ENCODE measurements at places on chromosomes 6 and 20. TPM values are rescaled to one million over a fixed set of nuclear protein-coding genes. Genes with fewer than 3 reads are reported as not detected.

REM1 gene
- not detected for total RNA-seq

RNF39 gene
- total RNA-seq = not detected

PI3 gene
- not detected for total RNA-seq

SPATA2 gene
- 8.0 TPM for total RNA-seq

BHLHE23 gene
- total RNA-seq = not detected

SLC26A8 gene
- total RNA-seq = not detected

PGC gene
- not detected for total RNA-seq

HECA gene
- total RNA-seq = 159 TPM

- peaks cover 2% of the 10 kb centered on the region for H3K27me3 ChIP-seq
- H3K4me3 ChIP-seq = no peak overlapping the region
- H3K36me3 ChIP-seq = no peaks in the 10 kb centered on the region
- no peak overlapping the region for H3K27ac ChIP-seq
- H3K4me1 ChIP-seq = peaks cover 12% of the 10 kb centered on the region
Measured at GRCh38 chr6:15025446-15025845, 220.4 kb upstream of the JARID2 start.

DNA sequence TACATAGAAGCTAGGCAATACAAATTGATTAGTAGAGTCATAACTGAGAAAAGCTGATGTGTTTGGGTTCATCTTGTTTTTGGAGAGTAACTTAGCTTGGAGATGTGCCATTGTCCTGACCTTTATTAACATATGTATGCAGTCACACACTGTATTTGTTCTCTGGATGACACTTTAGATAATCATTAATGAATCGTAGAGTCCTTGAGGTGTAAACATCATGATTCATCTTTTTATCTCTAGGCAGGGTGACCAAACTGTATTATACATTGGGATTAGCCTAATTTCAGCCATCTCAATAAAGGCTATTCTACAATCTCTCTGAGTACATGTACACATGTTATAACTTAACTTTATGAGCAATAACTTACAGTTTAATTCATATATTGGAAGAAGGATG, 3.6 kb upstream of the MTCL3 start:
- no peak overlapping the region for H3K4me3 ChIP-seq
- H3K27me3 ChIP-seq = peaks cover 56% of the 10 kb centered on the region
- no peak overlapping the region for H3K27ac ChIP-seq

DNA sequence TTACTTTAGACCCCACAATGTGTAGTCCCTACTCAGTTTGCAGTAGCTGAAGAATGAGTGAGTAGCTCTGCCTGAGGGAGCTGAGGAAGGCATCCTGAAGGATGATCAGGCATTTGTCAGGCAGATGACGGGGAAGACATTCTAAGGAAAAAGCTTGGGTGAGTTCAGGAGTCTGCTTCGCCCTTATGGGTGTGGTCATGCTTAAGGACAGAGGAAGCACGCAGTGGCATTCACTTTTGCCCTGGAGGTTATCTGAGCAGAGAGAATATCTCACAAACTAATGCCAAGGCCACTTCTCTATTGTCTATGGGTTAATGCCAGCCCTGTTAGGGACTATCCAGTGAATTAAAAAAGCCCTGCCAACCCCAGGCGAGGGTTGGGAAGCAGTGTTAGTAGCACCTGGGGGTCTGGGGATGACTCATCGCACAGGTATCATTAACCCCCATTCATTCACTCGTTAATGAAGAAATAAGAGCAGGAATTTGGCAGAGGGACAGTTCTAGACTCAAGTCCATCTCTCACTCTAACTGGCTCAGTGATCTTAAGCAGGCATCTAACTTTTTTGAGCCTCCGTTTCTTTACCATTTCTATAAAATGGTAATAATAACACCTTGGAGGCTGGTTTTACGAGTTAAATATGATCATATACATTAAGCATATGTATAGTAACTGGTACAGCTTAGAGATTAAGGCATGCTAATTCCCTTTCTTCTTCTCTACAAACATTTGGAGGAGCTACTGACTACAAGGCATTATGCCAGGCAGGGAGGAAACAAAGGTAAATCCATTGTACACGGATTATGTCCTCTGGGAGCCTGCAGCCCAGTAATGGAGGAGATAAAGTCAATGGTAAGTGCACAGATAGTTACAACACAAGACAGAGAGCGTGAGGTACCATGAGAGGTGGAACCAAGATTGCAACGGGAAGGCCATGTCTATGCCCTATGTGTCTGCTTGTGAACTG, 93.2 kb upstream of the AKIRIN2 start:
- peaks cover 2% of the 10 kb centered on the region for H3K27me3 ChIP-seq
- DNase-seq = no peak
- no peak overlapping the region for H3K4me3 ChIP-seq
- H3K4me1 ChIP-seq = no peaks in the 10 kb centered on the region
- no peak overlapping the region for H3K27ac ChIP-seq

- no peak for DNase-seq
- H3K27ac ChIP-seq = no peak overlapping the region
Measured at GRCh38 chr6:89475634-89476033, 42.7 kb downstream of the ANKRD6 start.

- H3K4me3 ChIP-seq = no peak overlapping the region
- H3K36me3 ChIP-seq = no peaks in the 10 kb centered on the region
- DNase-seq = no peak
- no peak overlapping the region for H3K27ac ChIP-seq
- peaks cover 31% of the 10 kb centered on the region for H3K4me1 ChIP-seq
Measured at GRCh38 chr6:109513571-109514071, 30.6 kb upstream of the ZBTB24 start.

GRCh38 chr6:680251-680650, 12.7 kb downstream of the EXOC2 start:
- H3K4me3 ChIP-seq = no peak overlapping the region
- peaks cover 7% of the 10 kb centered on the region for H3K36me3 ChIP-seq
- peaks cover 49% of the 10 kb centered on the region for H3K4me1 ChIP-seq
- DNase-seq = no peak

- no peaks in the 10 kb centered on the region for H3K27me3 ChIP-seq
- peaks cover 27% of the 10 kb centered on the region for H3K4me1 ChIP-seq
- no peaks in the 10 kb centered on the region for H3K36me3 ChIP-seq
- H3K4me3 ChIP-seq = peak overlapping the region; percentile 69
- peak overlapping the region; percentile 93 for H3K27ac ChIP-seq
Measured at GRCh38 chr6:36505744-36506534, 41.3 kb downstream of the STK38 start.

- no peak overlapping the region for H3K4me3 ChIP-seq
- no peaks in the 10 kb centered on the region for H3K27me3 ChIP-seq
- peaks cover 26% of the 10 kb centered on the region for H3K36me3 ChIP-seq
- H3K4me1 ChIP-seq = peaks cover 17% of the 10 kb centered on the region
Measured at GRCh38 chr20:45402946-45403345, 5.1 kb upstream of the DBNDD2 start.

DNA sequence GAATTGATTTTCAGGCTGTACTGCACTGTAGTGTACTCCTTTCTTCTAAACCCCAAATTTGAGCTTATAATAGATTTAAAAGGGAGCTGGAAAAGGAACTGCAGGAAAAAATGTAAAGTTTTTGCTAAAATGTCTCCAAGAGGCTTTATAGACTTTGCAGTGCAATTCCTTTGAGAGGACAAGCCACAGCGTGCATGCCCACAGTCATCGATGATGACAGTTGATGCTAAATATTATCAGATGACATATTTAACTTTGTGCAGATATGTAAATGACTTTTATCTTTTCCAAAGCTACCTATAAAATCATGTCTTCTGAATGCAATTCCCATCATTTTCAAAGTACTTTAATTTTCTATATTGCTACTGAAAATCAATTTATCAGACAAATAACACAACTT, 24.3 kb upstream of the HDGFL1 start:
- no peak overlapping the region for H3K4me3 ChIP-seq
- no peak overlapping the region for H3K27ac ChIP-seq
- H3K27me3 ChIP-seq = no peaks in the 10 kb centered on the region
- DNase-seq = no peak
- no peaks in the 10 kb centered on the region for H3K36me3 ChIP-seq
- H3K4me1 ChIP-seq = no peaks in the 10 kb centered on the region

- no peak overlapping the region for H3K27ac ChIP-seq
- H3K4me1 ChIP-seq = no peaks in the 10 kb centered on the region
- DNase-seq = no peak
- no peaks in the 10 kb centered on the region for H3K27me3 ChIP-seq
- no peaks in the 10 kb centered on the region for H3K36me3 ChIP-seq
Measured at GRCh38 chr6:104253236-104253635, 606.5 kb downstream of the HACE1 start.

DNA sequence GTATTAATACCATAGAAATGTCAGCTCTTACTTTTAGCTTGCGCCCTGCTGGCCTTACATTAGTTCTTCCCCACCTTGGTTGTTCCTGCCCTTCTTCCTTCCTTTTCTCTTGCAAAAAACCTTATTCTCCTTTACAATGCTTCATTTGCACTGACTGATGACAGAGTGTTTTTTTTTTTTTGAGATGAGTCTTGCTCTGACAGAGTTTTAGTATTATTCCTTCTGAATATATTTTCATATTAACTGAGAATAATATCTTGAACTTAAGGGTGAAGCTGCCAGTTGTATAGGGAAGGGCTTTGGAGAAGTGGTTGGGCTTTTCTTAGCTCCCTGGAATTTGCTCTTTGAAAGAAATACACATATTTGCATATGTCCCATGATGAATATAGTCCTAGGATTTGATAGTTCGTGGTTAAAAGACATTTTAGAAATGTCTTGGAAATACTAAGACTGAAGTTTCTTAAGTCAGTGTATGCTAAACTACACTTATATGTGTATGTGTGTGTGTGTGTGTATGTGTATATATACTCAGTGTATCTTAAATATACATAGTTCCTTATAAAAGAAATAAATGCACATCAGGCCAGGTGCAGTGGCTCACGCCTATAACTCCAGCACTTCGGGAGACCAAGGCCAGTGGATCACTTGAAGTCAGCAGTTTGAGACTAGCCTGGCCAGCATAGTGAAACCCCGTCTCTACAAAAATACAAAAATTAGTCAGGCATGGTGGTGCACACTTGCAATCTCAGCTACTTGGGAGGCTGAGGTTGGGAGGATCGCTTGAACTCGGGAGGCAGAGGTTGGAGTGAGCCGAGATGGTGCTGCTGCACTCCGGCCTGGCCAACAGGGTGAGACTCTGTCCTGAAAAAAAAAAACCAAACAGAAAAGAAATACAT, 216.1 kb upstream of the MYLIP start:
- no peaks in the 10 kb centered on the region for H3K27me3 ChIP-seq
- no peaks in the 10 kb centered on the region for H3K36me3 ChIP-seq
- H3K4me3 ChIP-seq = no peak overlapping the region

DNA sequence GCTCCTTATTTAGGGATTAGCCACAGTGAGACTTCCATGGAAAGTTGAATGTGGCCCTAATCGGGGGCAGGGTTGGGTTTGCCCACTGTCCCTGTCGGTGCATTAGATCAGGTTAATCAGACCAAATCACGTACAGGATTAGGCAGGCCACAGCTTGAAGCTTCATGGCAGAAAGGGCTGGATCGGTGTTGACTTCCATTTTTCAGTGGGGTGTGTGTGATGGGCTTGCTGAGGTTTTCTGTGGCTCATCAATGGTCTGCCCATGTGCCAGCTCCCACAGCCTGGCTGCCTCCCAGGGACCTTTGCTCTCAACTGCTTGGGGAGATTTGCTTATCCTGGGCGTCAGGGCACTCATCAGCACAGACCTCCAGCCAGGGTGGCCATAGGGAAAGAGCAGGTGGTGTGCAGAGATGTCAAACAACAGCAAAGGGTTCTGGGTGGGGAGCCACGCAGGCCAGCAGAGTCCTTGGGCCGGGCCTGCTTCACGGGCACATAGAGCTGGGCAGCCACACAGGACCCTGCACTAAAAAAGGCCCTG, 130.7 kb downstream of the TFAP2C start:
- DNase-seq = no peak
- no peak overlapping the region for H3K27ac ChIP-seq
- H3K36me3 ChIP-seq = no peaks in the 10 kb centered on the region
- no peak overlapping the region for H3K4me3 ChIP-seq
- H3K27me3 ChIP-seq = peaks cover 8% of the 10 kb centered on the region

- no peak overlapping the region for H3K4me3 ChIP-seq
- peaks cover 42% of the 10 kb centered on the region for H3K27me3 ChIP-seq
- DNase-seq = no peak
- H3K27ac ChIP-seq = no peak overlapping the region
Measured at GRCh38 chr20:21033817-21034216, 72.3 kb downstream of the LINC00237 start.

DNA sequence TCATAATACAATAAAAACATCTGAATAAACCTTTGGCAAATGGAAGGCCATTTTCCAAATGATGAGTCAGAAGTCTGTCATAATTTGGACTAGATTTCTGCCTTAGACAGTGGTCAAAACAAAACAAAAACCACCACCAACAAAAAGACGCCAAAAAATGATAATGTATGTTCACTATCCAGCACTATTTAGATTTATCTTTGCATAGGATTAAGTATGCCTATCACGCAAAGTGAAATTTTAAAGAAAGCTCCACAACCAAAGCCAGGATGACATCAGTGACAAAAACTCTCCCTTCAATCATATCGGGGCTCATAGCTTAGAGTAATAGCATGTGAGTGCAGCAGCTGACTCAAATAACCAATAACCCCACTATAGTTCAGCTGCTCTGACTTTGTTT, 201.9 kb downstream of the MOXD1 start:
- H3K4me3 ChIP-seq = no peak overlapping the region
- H3K27me3 ChIP-seq = no peaks in the 10 kb centered on the region
- no peak overlapping the region for H3K27ac ChIP-seq
- no peaks in the 10 kb centered on the region for H3K36me3 ChIP-seq
- no peak for DNase-seq
- no peaks in the 10 kb centered on the region for H3K4me1 ChIP-seq
